NCI-H345 (cell line): ENCODE measurements at places on chromosomes 7 and 10.
A peak's percentile ranks its signal among the peaks of the same experiment; 100 is the strongest.

- no peak for DNase-seq
Observed at GRCh38 chr7:26626687-26627086, 237.7 kb downstream of the SKAP2 start.

DNA sequence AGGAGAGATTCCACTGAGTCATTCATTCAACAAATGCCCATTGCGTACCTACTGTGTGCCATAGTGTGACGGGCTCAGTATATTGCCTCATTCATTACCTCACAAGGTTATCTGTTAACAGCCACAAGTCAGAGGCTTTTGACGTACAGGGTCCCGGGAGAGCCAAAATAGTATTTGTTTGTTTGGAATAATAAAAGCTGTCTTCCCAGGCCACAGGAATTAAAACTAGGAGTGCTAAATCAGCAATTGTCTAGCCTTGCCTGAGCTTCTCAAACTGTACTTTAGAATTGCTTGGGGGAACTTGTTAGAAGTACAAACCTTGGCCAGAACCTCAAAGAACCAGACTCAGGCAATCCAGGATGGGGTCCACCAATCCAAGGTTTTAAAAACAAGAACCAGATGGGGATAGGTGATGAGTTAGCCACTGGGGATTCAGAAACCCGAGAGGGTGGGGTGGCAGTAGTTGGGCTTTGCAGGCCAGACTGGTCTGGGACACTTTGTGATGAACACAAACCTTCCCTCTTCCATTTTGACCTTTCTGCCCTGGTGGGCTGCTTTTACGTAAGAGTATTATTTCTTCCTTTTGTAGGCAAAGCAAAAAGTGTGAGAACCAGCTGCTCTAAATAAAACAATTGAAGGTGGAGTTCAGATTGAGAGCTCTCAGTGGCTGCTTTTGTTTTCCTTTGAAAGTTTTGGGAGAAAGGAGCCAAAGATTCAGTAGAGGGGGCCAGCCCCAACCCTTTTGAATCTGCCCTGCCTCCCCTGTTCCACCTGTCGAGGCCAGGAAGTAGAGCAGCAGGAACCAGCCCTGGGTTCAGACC, 113.0 kb upstream of the ANLN start:
- no peak for DNase-seq

DNA sequence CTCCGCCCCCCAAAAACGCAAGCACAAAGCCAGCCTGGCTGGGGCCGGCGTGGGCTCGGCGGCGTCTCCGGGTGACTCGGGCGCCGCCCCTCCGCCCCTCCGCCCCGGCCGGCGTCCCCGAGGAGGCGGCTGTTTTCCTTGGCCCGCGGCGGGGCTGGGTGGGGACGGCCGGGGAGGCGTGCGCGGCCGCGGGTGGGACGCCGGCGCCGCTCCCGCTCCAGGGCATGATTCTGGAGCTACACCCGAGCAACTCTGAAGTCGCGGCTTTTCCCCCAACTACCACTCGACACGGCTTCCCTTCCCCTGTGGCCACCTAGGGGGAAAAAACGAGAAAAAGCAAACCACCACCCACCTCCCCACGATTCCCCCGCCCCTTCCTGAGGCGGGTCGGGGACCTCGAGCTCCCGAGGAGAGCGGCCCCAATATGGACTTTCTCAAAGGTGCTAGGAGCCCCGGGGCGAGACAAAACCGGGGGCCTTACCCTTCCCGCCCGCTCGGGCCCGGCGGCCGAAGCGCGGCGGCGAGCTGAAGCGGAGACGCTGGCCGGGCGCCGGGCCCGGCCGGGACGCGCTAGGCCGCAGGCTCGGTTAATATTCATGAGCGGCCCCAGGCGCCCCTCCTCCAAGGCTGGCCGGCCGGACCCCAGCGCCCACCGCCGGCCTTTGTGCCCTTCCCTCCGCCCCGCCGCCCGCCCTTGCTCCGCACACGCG, 856 bp downstream of the ARHGAP21 start:
- no peak for DNase-seq

GRCh38 chr10:110625356-110625894, 18.7 kb upstream of the RBM20 start:
- no peak for DNase-seq

DNA sequence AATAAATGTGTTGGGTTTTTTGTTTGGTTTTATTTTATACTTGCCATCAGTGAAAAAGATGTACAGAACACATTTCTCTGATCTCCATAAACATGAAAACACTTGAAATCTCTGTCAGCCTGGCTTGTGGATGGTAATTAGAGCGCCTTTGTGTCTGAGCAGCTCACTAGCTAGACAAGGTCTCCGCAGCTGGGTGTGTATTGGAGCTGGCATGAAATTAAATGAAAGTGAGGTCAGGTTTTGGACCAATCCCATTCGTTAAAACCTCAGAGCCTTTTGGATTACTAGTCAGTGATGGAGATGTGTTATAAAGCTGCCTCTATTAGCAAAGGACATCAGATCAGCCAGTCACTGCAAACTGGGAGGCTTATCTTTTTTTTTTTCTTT, 2.7 kb downstream of the FRAT1 start:
- DNase-seq = peak; percentile 32

DNA sequence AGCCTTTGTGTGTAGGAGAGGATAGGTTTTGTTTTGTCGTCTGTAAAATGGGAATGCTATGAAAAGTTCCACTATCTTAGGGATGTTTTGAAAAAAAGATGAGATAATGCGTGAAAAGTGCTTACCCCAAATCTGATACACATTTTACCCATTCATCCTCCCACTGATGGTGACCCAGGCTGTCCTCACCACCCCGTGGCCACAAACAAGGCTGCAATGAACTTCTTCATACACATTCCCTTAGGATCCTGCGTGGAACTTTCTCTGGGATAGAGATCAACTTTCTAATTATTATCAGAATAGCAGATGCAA, 399 bp upstream of the OGDHL start:
- no peak for DNase-seq

DNA sequence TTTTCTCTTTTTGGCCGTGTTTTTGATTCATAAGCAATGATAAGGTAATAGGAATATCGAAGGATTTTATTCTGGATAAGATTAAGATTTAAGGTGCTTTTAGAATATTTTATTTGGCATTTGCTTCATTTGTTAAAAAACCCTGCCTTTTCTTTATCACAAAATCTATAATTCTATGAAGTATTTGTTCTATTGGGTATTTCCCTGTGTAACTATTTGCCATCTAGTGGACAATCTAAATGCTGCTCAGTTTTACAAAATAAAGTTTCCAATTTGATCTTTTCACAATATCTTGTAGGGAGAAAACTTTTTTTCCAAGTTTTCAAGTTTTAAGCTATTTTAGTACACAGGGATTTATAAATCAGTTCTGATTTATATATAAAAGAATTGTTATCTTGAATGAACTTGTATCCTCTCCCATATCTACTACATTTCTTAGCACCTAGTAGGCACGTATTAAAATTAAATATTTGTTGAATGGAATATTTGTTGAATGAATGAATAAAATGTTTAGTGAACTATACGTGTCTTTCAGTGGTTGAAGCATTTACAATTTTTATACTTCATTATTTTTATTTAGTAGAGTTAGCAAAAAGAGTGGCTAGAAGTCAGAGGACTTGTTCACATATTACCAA, 26.5 kb downstream of the ANKRD7 start:
- no peak for DNase-seq

- peak; percentile 66 for DNase-seq
Observed at GRCh38 chr7:51545131-51545530, 228.5 kb upstream of the COBL start.

- DNase-seq = no peak
Observed at GRCh38 chr7:7956531-7957128, 12.0 kb upstream of the GLCCI1 start.

DNA sequence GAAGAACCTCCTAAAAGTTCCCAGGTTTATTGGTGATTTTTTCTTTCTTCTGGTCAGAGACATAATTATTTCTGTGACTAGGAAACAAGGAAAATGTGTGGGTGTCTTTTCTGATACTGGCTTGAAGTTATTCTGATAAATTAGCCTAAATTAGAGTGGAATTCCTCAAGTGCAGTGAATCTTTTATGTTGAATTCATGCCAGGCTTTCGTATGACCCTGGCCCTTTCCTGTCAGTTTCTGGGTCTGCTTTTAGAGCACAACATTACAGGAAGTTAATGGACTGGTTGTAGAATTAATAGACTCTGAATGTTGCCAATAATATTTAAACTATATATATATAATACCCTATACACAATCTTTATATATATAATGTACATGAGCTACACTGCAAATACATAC, 230.6 kb upstream of the KIAA1217 start:
- no peak for DNase-seq

GRCh38 chr7:34080513-34080912, 175.2 kb downstream of the BMPER start:
- DNase-seq = no peak

GRCh38 chr10:119368991-119369869, 161.9 kb downstream of the GRK5 start:
- DNase-seq = no peak

DNA sequence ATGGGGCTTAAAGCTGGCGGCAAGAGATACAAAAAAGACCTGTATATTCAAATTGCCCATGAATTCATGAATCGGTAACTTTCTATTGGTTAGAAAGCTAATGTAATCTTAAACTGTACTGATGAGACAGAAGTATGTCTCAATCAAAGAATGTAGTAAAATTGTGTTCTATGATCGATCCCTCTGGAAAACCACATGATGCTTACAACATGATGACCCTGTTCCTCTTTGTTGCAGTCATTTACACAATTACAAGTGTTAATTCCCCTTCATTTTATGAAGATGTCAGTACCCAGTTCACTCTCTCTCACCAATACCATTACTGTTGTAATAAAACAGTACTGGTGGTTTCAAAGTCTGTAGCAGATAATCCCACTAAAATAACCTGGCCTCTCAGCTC, 10.1 kb downstream of the KIF5B start:
- no peak for DNase-seq

GRCh38 chr10:45241865-45242520, 73.4 kb downstream of the OR13A1 start:
- no peak for DNase-seq

DNA sequence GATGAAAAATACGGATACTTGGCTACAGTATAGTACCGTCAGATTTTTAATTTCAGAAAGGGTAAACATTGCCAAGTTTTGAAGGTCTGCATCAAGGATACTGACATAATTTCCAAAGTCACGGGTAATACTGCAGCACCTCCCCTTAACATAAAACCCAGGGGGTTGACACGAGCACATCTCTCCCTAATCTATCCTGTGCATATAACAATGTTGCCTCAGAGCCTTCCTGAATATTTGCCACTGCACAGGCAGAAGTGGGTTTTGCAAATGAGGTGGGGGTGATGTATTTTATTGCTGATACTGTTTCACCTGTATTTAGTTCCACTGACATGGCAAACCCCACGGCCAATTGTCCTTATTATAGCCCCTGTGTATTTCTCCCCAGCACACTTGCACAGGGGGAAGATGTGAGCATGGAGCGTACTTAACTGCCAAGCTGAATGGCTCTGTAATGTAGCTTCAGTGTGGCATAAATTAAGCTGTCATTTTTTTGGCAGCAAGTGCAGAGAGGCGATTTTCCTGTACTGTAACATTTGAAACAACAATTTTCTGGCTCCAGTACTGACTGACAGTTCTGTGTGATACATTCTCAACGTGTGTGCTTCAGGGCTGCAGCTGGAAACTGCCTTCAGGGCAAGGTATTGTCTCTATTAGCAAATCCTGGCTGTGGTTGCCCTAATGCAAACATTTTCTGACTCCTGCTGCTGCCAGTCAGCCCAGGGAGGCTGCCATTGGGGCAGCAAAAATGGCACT, 299.6 kb upstream of the SP4 start:
- DNase-seq = peak; percentile 95

GRCh38 chr10:24670964-24671670, 52.6 kb downstream of the ARHGAP21 start:
- DNase-seq = no peak

GRCh38 chr7:11155883-11156282, 182.2 kb downstream of the PHF14 start:
- no peak for DNase-seq

GRCh38 chr7:155868955-155869783, 56.9 kb upstream of the SHH start:
- no peak for DNase-seq

DNA sequence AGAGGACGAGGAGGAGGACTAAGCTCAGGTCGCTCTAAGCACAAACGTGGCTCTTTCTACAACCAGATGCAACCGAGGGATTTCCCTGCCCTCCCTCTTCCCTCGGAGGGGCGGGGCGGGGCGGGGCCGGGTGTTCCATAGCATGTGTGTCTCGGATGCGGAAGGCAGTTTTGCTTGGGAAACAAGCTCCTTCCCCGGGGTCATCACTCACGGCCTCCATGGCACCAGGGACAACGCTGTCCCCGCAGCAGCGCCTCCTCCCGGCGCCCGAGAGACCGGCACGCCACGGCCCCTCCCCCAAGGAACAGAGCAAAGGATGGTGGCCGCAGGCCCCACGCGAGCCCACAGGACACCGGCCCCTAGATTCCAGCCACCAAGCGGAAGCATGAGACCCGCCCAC, 110.5 kb downstream of the PAXIP1 start:
- DNase-seq = no peak

DNA sequence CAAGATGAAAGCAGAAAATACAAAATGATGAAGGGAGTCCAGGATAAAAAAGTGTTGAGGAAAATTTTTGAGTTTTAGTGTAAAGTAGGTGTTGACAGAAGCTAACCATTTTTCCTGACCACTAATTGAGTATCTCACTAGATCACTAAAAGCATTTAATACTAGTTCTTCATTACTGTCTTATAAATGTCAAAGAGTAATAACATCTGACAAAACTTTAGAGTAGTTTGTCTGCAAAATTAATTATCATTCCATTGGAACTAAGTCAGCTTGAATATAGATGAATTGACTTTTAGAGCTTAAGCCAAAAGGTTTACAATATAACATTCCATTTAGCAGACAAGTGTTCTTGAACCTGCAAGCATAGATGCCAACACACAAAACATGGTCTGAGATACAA, 232.9 kb downstream of the FOXP2 start:
- DNase-seq = no peak

DNA sequence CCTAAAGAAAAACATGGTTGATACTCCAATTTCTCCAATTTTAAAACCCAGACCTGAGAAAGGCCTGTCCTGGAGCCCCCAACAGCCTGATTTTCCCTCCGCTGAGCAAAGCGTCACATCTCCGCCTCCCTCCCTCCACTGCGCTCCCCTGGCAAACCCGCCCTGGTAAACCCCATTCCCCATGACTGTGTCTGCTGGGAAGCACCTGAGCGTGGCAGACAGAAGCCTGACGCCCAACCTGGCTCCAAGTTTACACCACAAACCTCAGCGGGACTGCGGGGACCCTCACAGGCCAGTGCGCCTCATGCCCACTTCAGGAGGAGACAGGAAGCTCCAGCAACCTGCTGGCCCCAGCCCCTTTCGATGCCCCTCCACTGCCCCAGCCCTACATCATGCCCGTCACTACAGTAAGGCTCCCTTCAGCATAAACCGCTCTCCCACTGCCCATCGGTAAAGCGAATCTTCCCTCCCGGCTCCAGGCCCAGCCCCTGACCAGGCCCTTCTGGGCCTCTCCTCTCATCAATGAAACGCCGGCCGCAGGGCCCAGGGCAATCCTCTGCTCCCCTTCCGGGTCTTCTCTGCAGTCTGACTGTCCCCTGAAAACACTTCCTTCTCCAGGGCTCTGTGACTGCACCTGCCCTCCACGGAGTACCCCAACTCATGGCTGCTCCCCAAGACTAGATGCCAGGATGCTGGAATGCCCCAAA, 233.3 kb downstream of the MAD1L1 start:
- DNase-seq = no peak

- DNase-seq = no peak
Observed at GRCh38 chr10:127080317-127080716, 116.1 kb downstream of the INSYN2A start.

GRCh38 chr10:112809736-112810135, 140.3 kb upstream of the TCF7L2 start:
- DNase-seq = no peak

GRCh38 chr10:43982250-43982649, 333.6 kb upstream of the ZNF32 start:
- no peak for DNase-seq
